ENCODE measurements at places on chromosomes 11 and 22. TPM values are rescaled to one million over a fixed set of nuclear protein-coding genes. Genes with fewer than 3 reads are reported as not detected.
A peak's percentile ranks its signal among the peaks of the same experiment; 100 is the strongest.

- DNase-seq, result no peak
These were observed 39.7 kb upstream of the ETS1 start for GRCh38 chr11:128626913-128627665.

DNA sequence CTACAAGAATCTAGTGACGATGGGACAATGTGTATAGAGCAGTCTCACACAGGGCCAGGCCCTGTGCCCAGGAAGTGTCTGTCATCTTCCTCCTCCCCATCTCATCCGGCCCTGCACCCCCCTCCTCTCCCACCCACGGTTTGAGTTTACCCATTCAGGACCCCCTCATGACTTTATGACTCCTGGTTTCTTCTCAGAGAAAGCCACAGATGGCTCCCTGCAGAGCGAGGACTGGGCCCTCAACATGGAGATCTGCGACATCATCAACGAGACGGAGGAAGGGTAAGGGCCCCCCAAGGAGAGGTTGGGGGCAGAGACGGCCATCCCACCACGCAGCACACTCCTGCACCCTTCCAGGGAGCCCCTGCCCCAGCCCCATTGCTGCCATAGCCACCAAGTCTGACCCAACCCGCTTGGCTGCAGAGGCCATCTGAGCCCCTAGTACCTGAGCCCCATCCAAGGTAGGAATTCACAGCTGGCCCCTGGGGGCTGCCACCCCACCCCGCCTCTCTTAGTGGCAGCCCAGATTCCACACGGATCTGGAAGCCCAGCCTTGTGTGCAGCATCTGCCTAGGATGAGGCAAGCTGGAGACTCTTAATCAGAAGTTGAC is 18.1 kb downstream of the TOM1 start:
- DNase-seq, result no peak

GRCh38 chr11:32448232-32448631 is 12.9 kb upstream of the WT1 start:
- no peak for DNase-seq

DNA sequence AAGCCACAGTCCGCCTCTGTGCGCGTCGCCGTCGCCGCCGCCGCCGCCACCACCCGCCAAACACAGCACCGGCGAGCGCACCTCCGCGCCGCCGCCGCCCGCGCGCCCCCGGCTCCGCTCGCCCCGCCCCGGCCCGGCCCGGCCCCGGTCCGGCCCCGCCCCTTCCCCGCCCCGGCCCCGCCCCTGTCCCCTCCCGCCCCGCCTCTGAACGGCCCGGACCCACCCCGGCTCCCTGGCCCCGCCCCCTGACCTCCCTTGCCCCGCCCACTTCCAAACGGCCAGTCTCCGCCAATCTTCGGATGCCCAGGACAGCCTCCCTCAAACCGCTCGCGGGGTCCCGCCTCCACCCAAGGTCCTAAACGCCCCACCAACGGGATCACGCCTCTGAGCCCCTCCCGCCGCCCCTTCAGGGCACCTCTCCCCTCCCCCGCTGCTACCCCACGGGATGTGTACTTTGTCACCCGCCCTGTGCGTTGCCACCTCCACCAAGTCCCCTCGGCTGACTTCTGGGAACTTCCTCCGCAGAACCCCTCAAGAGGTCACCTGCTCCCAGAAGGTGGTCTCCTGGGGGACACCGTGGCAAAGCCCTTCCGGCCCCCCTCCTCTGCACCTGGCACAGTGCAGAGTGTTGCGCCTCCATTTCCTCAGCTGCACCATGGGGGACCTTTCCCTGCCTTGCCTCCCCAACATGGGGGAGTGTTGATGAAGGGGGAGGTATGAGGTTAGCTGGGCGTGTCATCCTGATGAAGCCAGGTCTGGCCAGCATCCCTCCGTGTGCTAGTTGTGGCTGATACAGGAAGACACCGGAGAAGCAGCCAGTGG is at the start of gene KIAA0930:
TSS of gene KIAA0930 (minus strand) at position 85 of the 822 bp plus-strand sequence. CDS start 191 bp downstream, outside the sequence.
- DNase-seq, result peak; percentile 83

DNA sequence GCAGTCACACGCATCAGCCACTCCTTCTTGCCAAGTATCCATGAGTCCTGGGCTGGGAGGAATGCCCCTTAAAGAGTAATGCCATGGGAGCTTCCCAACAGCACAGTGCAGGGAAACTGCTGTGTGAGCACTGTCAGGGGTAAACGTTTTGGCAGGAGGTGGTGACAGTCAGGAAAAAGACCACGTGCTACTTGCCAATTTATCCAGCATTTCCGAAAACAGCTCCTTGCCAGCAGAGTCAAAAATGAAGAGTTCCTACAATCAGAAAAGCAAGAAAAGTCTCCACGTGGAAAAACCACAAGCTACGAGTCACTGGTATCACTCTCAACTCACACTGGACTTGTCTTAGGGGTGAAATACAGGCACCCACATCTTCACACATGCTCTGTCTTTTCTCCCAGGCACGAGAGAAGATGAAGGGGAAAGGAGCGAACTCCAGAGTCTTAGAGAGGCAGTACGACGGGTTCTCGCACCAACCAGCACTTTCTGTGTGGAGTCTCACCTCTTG is 9.9 kb downstream of the IFT27 start:
- no peak for DNase-seq

- DNase-seq, result no peak
These were observed 9.0 kb upstream of the DLAT start for GRCh38 chr11:112016088-112016764.

- no peak for DNase-seq
These were observed 34.3 kb downstream of the AMOTL1 start for GRCh38 chr11:94802501-94802900.

DNA sequence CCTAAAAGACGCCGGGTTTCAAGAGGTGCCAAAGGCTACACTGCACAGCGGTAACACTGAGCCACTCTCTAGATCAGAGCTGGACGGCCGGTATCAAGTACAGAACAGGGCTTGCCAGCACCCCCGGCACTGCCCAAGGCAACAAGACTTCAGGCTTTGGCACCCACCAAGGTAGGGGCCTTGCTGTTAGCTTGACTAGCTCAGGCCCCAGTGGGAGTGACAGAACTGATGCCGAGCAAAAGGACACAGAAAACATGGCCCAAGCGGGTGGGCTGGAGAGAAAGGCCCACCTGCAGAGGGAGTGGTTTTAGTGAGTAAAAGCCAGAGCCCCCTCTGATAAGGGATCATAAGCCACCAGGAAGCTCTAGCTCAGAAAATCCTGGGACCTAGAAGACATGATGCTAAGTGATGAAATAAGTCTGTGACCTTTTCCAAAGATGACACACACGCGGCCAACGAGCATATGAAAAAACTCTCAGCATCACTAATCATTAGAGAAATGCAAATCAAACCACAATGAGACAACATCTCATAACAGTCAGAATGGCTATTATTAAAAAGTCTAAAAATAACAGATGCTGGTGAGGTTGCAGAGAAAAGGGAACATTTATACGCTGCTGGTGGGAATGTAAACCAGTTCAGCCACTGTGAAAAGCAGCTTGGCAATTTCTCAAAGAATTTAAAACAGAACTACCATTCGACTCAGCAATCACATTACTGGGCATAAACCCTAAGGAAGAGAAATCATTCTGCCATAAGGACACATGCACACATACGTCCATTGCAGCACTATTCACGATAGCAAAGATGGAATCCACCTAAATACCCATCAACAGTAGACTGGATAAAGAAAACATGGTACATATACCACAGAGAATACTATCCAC is 12.9 kb downstream of the EHD1 start:
- DNase-seq, result no peak

GRCh38 chr11:114392735-114393667 is 7.3 kb downstream of the C11orf71 start:
- DNase-seq, result no peak

GRCh38 chr11:134636071-134636470 is 224.0 kb upstream of the B3GAT1 start:
- no peak for DNase-seq

GRCh38 chr11:416757-417621 is 2.2 kb upstream of the SIGIRR start:
- DNase-seq, result peak; percentile 62

GRCh38 chr22:49328118-49328475 is 499.6 kb downstream of the BRD1 start:
- no peak for DNase-seq

- DNase-seq, result no peak
These were observed 42.9 kb downstream of the QSER1 start for GRCh38 chr11:32935462-32936029.

GRCh38 chr11:116879800-116880625 is 42.6 kb upstream of the APOA1 start:
- DNase-seq, result no peak

DNA sequence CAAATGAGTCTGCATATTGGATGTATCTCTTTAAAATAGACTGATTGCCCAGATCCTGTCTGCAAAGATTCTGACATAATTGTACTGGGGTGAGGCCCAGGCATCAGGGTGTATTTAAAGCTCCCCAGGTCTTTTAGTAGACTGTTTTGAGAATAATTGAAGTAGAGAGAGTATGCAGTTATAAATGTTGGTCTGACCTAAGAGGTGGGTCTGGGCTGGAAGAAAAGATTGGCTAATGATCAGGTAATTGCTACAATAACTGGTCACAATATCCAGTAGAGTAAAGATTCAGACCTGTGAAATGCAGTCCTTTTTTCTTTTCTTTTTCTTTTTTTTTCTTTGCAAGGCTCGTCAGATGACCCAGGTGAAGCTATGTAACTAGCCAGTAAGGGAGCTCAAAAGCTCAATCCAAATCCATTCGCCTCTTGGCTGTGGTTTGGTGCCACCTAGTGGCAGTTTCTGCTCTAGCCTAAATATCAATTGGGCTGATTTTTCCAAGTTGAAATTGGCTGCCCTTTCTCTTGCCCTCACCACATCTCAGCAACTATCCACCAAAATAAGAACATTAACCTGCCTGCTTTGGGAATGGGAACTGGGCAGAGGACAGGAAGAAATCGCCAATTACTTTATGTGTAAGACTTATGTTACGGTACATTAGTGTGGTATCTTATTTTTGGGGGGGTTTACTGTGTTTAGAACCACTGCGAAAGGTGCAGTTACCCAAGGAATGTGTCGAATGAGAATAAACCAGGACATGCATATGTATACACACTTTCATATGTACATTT is 45.9 kb downstream of the ZNF143 start:
- peak; percentile 37 for DNase-seq

DNA sequence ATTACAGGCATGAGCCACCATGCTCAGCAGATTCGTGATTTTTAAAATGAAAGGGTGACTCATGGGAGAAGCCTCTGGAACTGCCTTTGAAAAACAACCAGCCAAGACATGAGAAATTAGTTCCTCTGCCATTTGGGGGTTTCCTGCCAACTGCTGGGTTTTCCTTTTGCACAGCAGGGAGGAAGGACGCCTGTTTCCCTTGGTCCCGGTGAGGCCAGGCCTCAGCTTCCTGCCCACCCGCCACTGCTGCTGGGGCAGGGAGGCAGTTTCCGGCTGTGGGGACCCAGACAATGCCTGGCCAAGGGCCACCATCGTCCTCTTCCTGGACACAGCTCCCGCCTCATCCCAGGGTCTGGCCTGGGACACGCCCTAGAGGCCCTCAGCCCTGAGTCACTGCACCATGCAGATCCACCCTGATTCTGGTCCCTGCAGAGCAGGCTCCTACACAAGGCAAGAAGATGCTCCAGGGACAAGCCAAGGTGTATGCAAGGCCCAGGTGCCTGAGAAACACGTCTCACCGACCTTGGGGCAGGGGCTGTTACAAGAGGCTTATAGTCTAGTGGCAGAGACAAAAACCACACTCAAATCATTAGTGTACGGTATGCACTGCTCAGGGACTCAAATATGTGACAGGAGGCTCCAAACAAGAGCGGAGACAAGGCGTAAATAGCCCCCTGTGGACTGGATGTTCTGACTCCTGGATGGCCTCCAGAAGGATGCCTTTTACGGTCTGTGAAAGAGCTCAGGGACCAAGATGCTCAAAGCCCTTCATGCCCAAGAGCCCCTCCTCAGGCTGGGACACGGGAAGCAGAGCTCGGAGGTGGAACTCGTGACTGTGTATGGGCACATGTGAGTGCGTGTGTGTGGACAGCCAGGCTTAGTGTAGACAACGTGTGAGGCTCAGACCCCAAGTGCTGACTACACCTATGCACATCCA is 10.0 kb downstream of the PPM1F start:
- DNase-seq, result peak; percentile 90

GRCh38 chr11:44972746-44973435 is 22.2 kb upstream of the TP53I11 start:
- no peak for DNase-seq

GRCh38 chr11:12430954-12431595 is 53.7 kb downstream of the PARVA start:
- DNase-seq, result no peak

DNA sequence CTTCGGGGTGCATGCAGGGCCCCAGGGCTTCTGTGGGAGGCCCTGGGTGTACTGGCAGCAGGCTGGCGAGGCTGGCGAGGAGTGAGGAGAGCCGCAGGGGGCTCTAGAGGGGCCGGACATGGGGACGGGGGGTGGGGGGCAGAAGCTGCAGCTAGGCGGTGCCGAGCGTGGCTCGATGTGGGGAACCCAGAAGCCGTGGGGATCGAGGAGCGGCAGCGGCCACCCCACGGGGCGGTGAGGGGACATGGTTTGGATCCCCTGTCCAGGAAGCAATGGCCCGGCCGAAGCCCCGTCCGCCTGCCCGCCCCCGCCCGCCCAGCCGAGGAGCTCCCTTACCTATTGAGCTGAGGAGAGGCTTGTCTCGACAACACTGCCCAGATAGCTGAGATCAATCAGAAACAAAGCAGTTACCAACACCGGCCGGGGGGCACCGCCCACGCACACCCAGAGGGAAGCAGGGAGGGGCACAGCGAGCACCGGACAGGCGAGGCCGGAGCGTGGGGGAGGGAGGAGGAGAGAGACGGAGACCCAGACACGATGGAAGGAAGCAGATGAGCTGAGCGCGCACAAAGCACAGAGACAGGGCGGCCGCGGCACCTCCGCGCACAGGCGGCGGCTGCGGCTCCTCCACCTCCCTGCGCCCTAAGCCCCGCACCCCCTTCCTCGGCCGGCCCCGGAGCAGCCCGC is 38.7 kb downstream of the IGSF9B start:
- no peak for DNase-seq

The OR8D1 gene
- total RNA-seq, result not detected

The VSIG10L2 gene
- not detected for total RNA-seq

The OR10A6 gene
- not detected for total RNA-seq

The KCNQ1 gene
- 31.7 TPM for total RNA-seq
